NCI-H510A treated with DMSO at 0.1 percent for 48 hours (cell line): ENCODE measurements at places on chromosomes 2 and 18.

GRCh38 chr2:145595296-145595695 lies 1075.4 kb upstream of the ZEB2 start:
- DNase-seq: no peak

GRCh38 chr2:60468382-60469085 lies 84.9 kb downstream of the BCL11A start:
- peak; percentile 5 for DNase-seq

DNA sequence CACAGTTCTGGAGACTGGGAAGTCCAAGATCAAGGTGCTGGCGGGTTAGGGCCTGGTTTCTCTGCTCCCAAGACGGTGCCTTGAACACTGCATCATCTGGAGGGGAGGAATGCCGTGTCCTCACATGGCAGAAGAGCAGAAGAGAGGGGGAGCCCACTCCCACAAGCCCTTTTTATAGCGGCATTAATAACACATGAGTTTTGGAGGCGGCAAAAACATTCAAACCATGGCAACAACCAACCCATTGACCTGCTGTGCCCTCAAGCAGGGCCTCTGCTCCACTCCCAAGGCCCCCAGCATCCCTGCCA lies 62.0 kb downstream of the SMAD7 start:
- no peak for DNase-seq

GRCh38 chr18:45275367-45276113 lies 339.7 kb upstream of the SLC14A2 start:
- no peak for DNase-seq

- peak; percentile 77 for DNase-seq
Observed at GRCh38 chr2:120735746-120736170, at the start of gene GLI2. Gene GLI2 (plus strand): TSS chr2:120735868. CDS start chr2:120797321, 61,453 bp downstream.

DNA sequence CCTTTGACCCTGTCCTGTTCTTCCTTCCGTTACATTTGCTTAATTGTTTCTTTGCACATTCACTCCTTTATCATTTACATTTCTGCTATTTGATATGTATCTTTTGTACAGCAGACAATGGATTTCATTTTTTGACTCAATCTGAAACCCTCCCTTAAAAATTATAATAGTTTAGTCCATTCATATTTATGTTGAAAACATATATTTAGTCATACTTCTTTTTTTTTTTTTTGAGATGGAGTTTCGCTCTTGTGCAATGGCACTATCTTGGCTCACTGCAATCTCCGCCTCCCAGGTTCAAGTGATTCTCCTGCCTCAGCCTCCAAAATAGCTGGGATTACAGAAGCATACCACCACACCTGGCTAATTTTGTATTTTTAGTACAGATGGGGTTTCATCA lies 95.3 kb upstream of the TGFA start:
- no peak for DNase-seq

- DNase-seq: no peak
Observed at GRCh38 chr2:26725521-26725820, 32.9 kb downstream of the KCNK3 start.

DNA sequence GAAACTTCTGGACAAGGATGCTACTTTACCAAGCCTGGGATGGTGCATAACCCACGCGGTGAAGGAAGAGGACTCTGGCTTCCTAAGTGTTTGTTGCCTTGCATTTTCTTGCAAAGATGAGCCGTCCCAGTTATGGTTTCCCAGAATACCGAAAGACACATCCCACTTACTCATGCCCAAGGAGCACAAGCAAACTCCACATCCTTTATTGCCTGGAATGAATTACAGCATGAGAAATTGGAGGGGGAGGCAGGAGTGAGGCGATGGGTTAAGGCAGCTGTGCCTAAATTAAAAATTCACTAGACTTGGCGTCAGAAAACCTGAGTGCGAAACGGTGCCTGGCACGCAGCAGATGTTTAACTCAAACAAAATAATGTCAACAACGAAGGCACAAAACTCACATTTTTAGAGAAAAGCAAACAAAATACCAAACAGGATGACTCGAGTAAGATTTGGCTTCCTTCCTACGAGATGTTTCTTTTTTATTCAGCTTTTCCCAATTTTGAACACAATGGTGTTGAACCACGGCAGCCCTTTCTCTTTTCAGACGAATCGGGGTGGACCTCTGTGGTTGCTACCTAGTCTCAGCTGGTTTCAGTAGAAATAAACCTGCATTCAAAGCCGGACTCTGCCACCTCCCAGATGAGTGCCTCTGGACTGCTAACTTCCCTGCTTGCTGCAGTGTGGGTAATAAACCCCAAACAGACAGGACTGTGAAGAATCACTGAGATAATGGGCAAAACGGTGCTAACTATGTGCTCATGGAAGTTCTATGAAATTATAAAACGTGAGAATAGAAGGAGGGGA lies 100.3 kb upstream of the NCK2 start:
- DNase-seq: no peak

DNA sequence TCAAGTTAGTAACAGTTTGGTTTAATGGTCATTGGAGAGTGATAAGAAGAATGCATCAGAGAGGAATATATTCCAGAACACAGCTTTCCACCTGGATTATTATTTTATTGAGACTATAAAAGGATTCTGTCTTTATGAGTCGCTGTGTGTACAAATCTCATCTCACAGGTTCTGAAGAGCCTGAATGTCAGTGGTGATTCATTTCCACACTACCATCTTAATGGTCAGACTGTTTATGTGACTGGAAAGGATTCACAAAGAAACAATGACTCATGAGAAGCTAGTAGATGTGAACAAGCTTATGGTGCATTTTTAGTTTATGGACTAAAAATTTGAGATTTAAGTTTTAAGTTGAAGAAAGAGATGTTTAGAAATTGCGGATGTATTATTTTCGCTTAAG lies 685.4 kb upstream of the NRXN1 start:
- DNase-seq: no peak

DNA sequence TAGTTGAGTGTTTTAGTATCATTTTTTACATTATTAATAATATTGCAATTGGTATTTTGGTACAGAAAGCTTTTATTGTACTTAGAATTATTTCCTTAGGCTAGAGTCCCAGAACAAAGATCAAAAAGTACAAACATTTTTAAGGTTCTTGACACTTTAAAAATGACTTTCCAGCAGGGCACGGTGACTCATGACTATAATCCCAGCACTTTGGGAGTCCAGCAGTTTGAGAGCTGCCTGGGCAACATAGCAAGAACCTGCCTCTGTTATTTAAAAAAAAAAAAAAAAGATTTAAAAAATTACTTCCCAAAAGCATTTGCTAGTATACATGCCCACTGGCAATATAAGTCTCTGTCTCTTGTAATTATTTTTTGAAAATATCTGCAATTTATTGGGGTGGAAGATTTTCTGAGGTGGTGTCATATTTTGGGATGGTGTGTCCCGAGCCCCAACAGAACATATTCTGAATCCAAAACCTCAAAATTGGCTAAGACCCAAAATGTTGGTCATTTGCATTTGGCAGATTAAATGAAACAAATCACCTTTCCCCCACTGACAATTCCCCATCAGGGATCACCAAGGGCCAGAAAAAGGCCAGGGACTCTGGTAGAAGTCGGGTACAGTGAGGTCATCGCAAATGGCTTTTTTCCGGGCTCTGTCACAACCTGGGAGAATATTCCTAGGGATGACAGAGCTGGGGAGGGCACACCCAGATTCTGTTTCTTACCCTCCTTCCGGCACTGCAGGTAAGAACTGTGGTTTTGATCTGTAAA lies 42.1 kb downstream of the NIFK start:
- no peak for DNase-seq

- no peak for DNase-seq
Observed at GRCh38 chr18:36649205-36649604, 179.6 kb downstream of the TPGS2 start.

DNA sequence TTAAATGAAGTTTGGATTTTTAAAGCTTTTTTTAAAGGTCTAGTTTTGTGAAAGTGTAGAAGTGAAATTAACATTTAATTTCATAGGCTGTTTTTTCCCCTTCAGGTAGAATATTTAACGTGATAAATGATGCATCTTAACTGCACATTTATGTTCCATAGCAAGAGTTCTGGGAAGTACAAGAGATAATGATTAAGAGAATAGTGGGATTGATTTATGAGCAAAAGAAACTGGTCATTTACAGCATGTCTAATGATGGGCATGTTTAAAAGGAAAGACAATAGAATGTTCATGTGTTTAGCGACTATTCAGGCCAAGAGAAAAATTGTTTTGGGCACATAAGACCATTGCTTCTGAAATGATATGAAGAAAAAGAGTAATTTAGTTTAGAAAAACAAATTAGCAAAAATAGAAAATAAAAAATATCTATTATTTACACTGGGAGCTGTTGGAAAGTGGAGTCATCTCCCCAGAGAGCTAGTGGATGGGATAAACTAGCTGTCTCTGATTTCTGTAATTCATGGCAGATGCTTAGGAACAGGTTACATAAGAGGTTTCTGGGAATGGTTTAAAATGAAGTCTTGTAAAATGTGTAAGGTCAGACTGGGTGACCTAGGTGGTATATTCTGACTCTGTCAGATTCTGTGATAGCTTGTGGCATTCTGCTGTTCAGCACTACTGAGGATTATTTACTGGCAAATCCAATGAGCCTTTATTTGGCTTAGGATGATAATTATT lies 60.7 kb downstream of the WDR7 start:
- no peak for DNase-seq

- no peak for DNase-seq
Observed at GRCh38 chr18:26710470-26711096, 154.9 kb downstream of the AQP4 start.

DNA sequence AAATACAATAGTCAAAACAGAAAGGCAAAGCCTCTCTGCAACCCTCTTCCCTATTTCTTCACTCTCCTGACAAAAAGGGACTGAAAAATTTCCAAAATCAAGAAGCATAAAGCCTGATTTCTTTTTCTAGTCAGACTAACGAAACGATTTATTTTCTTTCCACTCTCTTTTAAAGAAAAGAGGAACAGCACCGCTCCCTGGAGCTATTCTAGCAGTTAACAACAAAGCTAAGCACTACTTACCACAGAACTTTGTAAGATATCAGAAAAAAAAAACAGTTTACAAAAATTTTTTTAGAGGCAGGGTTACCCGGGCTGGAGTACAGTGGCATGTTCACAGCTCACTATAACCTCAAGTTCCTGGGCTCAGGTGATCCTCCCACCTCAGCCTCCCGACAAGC lies 14.4 kb upstream of the FHL2 start:
- DNase-seq: no peak

DNA sequence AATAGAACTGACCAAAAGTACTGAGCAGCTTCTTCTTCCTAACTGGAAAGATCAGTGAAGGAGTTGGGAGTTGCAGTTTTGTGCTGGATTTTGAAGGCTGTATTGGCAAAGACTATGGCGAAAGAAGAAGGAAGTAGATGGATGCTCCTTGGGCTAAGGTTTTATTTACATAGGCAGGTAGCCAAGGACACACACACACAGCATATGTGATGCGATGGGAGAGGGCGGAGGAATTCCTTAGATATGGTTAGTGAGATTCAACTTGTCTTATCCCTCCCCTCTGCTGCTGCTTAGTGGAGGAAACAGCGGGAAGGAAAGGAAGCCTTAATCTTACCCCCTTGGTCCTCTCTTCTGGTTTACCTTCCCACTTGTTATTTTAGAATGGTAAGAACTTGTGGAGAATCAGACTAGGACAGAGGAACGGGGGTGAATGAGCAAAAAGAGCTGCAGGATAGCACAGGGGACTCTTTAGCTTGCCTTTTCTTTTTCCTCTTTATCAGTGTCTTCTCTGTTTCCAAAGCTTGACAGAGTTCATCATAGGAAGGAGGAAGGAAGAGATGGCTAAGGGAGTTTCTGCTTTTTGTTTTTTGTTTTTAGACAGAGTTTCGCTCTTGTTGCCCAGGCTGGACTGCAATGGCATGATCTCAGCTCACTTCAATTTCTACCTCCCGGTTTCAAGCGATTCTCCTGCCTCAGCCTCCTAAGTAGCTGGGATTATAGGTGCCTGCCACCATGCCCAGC lies 87.9 kb downstream of the OSBPL6 start:
- no peak for DNase-seq

DNA sequence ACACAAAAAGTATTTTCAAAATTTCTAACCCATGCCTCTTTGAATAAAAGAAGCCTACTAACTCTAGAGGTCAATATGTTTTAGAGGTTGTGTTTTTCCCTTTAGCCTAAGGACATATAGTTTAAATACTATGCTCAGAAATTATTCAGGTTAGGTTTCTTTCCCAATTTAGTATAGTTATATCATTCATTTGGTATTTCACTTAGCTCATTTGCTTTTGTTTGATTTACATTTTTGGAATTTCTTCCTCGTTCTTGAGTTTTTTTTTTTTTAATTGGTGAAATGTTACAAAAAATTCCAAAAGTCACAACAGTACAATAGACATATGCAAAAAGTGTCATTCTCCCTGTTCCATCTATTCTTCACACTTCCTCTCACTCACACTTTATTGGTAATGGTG lies 371.3 kb upstream of the TNP1 start:
- DNase-seq: no peak

DNA sequence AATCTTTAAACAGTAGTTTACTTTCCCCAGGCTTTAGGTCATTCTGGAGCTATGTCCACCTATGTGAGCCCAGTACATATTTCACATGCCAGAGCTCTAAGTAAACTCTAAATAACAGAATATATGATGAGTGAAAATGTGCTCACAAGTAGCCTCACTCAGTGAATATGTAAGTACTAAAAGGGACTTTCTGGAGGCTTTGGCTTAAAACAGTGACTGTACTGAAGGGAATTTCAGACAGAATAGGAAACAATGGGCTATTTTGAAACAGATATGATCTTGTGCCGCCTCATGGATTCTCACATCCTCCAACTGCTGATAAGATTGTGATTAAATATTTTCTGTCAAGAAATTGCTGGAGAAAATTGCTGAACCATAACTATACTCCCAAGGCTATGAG lies 747.9 kb downstream of the SOCS6 start:
- no peak for DNase-seq

- no peak for DNase-seq
Observed at GRCh38 chr2:157874348-157874747, 1.8 kb downstream of the ACVR1 start.

DNA sequence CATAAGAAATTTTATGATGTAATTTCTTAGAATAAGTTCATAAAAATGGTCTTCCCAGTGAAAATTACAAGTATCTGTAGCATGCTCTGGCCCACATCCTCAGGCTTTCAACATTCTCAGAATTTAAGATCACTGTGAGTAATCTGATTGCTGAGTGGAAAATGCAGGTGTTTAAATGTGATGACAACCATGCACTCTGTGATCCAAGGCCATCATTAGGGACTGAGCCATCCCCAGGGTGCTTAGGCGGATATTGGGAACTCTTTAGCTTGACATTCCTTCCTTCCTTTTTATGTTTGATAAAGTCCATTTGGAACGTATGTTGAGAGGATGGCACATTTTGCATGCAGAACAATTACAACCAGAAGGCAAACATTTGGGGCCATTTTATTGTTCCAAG lies 95.5 kb downstream of the ARL4C start:
- no peak for DNase-seq

- DNase-seq: peak; percentile 61
Observed at GRCh38 chr2:84302513-84303412, 156.3 kb downstream of the SUCLG1 start.

GRCh38 chr2:47346-47725 lies 1.0 kb upstream of the FAM110C start:
- DNase-seq: no peak

DNA sequence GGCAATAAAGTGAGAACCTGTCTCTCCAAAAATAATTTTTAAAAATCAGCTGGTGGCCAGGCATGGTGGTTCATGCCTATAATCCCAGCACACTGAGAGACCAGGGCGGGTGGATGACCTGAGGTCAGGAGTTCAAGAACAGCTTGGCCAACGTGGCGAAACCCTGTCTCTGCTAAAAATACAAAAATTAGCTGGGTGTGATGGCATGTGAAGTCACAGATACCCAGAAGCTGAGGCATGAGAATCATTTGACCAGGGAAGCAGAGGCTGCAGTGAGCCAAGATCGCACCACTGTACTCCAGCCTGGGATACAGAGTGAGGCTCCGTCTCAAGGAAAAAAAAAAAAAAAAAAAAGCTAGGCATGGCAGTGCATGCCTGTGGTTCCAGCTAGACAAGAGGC lies 7.4 kb upstream of the GPR75 start:
- DNase-seq: no peak
